Erythroblast (primary cell): ENCODE measurements at places on chromosomes 5 and 9.
A peak's percentile ranks its signal among the peaks of the same experiment; 100 is the strongest.

- DNase-seq, result no peak
Measured at GRCh38 chr5:4963265-4963664, 176.9 kb upstream of the ADAMTS16 start.

DNA sequence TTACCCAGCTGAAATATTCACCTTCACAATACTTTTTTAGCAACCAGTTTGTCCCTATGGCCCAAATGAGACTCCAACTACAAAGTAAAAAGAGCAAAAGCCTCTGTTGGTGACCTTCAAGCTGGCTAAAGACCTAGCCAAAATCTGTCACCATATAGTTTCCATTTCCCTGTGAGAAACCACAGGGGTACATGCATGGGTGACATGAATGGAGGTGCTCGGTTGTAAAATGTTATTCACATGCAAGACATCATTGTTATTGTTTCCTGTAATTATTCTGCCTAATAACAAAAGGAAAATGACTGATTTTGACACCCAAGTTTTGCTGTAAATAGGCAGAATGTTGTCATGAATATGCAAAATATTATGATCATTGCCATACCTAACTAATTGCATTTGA lies 285.3 kb downstream of the ZNF608 start:
- no peak for DNase-seq

DNA sequence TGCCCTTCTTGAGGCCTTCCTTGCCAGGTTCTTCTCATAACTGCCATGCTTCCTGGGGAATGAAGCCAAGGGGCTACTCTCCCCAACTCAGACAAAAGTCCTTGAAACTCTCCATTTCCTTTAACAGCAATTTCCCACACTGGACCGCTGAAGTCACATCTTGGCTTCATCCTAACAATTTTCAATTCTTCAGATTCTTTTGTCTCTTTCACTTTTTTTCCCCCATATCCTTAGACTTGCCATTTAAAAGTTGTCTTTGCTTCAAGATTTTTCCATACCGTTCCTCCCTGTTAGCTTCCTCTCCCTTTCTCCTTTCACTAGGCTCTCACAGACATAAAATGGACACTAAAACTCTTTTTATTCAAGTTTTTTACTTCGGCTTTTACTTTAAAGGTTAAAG lies 93.1 kb upstream of the ITGA1 start:
- no peak for DNase-seq

DNA sequence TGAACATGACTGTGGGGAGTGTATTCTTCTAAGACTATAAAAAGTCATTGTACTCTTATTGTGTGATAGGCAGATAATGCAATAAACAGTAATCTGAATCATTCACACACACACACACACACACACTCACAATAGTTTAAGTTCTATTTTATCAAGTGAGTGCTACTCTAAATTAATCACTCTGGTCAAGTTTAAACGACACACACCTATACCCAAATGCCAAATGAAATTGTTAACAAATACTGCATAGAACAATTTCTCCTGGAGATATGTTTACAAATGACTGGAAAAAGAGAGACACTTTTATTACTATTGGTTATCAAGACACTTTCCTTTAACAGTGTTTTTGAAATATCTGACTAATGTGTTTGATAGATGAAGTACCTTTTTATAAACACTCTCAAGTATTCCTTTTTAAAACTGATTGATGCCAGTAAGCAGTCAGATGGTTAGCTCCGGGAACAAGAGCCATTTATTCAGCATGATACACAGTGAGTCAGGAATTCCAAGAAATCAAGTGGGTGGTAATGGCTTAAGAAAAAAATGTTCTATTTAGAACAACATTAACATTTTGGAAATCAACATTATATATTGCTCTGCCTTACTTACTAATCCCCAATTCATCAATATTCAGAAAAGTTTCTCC lies 521.6 kb upstream of the ST8SIA4 start:
- DNase-seq, result no peak

GRCh38 chr9:70257991-70258691 lies 637 bp upstream of the SMC5 start:
- DNase-seq, result peak; percentile 66

- no peak for DNase-seq
Measured at GRCh38 chr9:112051812-112052211, 123.3 kb downstream of the SUSD1 start.

DNA sequence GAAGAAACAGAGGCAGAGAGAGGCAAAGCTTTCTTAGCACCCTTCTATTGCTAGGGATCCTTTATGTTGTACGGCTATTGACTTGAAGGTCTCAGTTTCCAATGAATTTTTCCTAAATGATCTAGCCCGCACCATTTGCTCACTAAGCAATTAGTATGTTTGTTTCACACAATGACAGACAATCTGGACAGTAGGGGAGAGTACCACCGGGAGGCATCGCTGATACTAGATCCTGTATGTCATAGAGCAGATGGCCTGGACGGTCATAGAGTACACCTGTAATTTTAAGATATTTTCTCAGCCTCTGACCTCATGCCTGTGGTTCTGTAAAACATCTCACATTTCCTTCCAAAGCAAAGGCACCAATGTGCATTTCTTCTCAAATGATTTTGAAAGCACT lies 194.3 kb downstream of the TLE4 start:
- no peak for DNase-seq

DNA sequence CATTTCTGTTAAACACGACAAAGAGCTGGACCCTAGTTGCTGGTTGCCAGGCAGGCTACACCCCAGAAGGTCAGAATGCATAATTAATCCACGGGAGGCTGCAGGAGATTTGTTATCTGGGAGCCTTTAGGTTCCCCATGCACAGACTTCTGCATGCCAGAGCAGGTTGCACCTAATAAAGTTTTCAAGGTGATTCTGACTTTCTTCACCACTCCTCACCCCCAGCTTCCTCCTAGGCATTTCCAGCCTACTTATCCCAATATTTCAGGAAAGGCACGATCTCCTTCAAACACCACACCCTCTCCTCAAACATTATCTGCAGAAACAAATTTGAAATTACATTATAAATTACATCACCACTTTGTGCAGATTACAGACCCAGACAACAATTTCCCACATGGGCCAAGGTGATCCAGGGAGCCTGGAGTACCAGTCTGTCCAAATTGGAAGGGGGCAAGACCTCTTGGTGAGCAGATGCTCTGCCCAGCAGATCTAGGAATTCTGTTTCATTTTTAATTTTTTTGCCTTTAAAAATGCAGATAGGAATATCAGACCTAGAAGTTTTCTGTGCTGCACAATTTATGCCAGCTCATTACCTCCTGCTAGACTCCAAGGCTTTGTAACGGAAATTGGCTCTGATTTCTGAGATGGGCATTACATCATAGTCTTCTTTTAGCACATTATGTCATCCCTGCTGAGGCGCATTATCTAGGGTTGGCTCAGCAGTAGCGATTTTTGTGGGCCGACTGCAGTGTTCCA lies 363.4 kb upstream of the SLC30A5 start:
- no peak for DNase-seq

- DNase-seq, result no peak
Measured at GRCh38 chr5:80212171-80212667, 43.6 kb downstream of the SERINC5 start.

GRCh38 chr5:68148096-68148495 lies 67.5 kb upstream of the PIK3R1 start:
- no peak for DNase-seq

DNA sequence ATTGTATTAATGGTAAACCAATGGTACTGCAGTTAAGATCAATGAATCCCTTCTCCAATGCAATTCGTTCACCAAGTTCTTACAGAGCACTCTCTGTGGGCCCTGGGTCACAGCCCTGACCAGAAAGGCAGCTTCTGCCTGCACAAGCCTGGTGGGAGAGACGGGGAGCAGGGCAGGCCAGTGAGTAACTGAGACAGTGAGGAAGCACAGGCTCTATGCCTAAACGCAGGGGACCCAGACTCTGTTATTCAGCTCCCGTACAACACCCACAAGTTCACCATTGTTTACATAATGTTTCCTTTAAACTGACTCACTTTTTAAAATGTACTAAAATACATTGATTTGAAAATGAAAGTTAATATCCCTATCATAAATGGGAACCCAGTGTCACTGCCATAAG lies 40.5 kb upstream of the CTSL start:
- DNase-seq, result no peak

- DNase-seq, result no peak
Measured at GRCh38 chr5:148697180-148697808, 43.0 kb upstream of the HTR4 start.

DNA sequence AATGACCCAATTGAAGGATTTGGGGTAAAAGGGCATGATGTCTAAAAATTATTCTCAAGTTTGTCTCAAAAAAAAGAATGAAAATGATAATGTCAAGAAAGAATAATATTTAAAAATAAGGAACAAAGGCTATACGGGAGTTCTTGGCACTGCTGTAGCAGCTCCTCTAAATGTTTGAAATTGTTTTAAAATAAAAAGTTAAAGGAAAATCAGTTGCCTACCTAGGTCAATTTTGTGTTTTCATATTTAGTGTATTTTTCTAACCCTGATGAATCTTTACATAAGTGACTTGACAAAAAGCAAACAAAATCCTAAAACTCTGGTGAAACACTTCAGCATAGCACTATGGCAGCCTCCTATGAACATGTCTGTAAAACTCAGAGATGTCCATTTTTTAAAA lies 56.4 kb downstream of the ALDH1A1 start:
- no peak for DNase-seq

GRCh38 chr5:151679421-151680155 lies 7.1 kb downstream of the SPARC start:
- DNase-seq, result no peak

DNA sequence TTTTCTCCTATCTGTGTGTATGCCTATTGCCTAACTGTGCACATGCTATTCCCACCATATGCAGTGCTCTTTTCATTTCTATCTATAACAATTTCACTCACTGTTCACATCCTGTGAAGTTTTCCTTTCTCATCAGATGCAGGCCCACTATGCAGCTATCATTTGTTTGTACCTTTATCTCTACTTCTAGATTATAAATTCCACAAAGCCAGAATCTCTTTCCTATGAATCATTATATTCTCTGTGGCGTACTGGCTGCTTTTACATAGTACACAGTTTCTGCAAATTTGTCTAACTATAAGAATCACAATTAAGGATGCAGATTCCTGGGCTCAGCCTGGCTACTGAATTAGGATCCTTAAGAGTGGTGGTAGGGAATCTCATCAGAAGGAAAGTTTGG lies 600.8 kb upstream of the ARRDC3 start:
- DNase-seq, result no peak

- no peak for DNase-seq
Measured at GRCh38 chr5:59831326-59832010, 62.1 kb downstream of the PDE4D start.

- no peak for DNase-seq
Measured at GRCh38 chr9:33157960-33158842, 8.9 kb downstream of the B4GALT1 start.

GRCh38 chr5:137668637-137669036 lies 67.3 kb downstream of the KLHL3 start:
- no peak for DNase-seq

DNA sequence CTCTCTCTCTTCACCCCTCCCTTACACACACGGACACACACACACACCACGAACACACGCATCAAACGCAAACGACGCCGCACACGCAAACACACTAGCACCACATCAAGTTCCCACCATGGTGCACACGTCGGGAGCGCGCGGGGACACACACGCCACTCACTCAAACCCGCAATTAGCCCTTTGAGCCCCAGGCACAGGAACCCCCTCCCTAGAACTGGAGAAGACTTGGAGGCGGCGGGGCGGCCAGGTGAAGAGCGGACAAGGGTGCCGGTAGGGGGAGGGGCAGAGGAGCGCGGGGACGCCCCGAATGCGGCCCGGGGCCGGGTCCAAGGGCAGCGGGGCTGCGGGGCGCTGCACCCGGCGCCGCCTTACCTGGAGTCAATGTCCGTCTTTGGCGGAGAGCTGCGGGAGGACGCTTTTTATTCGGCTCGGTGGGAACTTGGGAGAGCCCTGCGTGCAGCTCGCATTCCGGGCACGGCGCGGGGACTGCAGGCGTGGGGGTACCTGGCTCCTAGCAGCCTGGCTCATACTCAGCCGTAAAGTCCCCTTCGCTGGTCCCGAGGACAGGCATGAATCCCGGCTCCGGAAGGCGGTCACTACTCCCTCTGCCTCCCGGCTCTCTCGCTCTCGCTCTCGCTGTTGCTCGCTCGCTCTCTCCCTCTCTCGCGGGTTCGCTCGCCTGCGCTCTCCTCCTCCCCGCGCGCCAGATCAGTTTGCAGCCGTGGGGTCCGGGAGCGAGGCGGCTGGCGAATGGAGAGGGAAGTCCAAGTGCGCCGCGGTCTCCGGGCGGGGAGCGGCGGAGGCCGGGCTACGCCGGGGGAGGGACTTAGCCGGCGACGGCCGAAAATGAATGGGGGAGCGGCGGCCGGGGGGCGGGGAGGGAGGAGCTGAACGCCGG lies at the start of gene BRINP1:
Gene BRINP1 (minus strand): TSS at position 755 of the 901 bp plus-strand sequence. CDS start 56,080 bp downstream, outside the sequence.
- no peak for DNase-seq

DNA sequence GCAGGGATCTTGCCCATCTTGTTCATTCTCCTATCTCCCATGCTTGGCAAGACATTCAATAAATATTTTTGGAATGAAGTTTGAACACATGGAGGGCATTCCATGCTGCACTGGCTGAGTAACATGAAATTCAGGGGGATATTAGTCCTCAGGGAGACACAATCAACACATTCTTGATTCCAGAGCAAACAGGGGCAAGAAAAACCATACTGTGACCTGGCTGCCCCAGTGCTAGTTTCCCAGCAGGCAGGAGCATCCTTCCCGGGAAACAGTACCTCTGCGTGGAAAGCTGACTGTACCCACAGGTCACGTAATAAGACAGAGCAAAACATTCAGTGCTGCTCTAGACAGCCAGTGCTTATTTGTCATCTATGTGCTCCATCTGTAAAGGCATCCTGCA lies 66.3 kb upstream of the SPOCK1 start:
- DNase-seq, result no peak

- no peak for DNase-seq
Measured at GRCh38 chr9:113138760-113139159, 12.0 kb upstream of the SLC31A2 start.

- no peak for DNase-seq
Measured at GRCh38 chr9:27499451-27499850, 24.6 kb upstream of the IFNK start.

- DNase-seq, result no peak
Measured at GRCh38 chr5:7659420-7659819, 191.5 kb downstream of the CFAP90 start.

DNA sequence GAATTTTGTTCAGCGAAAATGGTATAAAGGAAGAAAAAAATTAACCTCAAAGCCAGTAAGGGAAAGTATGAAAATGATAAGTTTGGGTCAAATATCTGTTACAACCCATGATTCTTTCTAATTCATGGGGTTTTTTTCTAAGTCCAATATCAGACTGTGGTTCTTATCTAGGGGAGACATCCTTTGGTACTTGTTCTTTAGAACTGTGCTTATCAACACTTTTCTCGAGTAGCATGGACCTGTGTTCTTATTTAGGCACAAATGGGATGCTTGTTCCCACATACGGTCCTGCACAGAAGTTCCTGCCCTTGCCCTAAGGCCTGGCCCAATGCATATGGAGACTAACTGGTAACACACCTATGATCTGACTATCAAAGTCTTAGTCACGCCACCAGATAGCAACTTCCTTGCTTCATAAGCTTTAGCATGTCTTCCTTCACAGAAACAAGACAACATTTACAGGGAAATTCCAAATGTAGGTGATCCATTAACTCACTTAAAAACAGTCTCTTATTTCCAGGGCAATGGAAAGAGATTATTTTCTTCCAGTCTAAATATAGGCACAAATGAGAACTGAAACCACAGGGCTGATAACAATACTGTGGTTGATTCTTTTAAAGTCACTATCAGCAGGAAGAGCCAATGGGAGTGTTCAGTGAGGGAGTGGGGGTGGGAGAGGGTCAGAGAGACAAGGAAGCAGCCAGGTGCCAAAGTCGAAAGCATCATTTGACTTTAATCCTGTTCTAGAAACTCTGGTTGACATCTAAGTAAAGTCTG lies 268.8 kb upstream of the ANKRD55 start:
- DNase-seq, result peak; percentile 48
